ENCODE measurements at places on chromosomes 13 and 19.

GRCh38 chr13:27924529-27925141 lies 4.8 kb downstream of the PDX1 start:
- no peak for DNase-seq

DNA sequence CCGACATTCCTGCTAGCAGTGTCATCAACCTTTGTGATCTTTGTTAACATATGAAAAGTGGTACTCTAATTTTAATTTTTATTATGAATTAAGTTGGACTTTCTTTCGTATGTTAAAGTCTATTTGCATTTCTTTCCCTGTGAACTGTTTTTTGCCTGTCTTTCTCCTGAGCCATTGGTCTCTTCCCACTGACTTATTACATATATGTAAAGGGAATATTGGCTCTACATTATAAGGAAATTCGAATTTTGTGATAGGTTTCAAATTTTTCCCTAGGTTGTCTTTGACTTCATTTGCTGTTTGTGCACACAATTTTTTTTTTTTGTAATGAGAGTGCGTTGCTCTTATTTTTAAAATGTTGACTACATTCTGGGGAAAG lies 442 bp upstream of the CDC16 start:
- no peak for DNase-seq

- DNase-seq: no peak
Observed at GRCh38 chr13:29117663-29118062, 297.5 kb downstream of the MTUS2 start.

GRCh38 chr13:110566171-110566570 lies 4.6 kb upstream of the RAB20 start:
- DNase-seq: no peak

DNA sequence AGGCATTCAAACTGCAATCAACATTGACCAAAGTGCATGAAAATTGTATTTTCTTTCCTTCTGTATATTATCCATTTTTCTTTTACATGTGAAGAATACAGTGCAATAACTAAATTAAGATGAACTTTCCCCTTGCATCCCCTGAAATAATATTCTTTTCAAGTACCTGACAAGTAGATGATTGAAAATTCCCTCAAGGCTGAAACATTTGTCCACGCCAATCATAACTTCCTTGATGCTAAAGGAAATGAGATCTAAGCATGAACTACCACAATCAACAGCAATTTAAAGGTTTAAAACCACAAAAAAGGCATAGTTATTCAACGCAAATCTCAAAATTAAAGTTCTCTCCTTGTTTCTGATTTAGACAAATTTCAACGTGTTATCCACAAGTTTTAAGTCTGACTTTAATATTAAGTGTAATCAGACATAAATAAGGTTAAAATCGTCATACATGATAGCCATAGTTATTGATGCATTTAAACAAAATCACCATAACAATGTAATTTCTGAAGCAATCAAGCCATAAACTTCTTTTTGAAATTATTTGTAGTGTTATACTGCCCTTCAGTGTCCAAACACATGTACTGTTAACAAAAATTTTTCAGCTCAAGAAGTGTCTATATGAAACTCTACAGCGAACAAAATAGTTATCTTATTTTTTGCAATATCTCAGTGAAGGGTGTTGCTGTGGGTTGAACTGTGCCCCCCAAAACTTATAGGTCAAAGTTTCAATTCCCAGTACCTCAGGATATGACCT lies 169.5 kb downstream of the DCLK1 start:
- DNase-seq: no peak

DNA sequence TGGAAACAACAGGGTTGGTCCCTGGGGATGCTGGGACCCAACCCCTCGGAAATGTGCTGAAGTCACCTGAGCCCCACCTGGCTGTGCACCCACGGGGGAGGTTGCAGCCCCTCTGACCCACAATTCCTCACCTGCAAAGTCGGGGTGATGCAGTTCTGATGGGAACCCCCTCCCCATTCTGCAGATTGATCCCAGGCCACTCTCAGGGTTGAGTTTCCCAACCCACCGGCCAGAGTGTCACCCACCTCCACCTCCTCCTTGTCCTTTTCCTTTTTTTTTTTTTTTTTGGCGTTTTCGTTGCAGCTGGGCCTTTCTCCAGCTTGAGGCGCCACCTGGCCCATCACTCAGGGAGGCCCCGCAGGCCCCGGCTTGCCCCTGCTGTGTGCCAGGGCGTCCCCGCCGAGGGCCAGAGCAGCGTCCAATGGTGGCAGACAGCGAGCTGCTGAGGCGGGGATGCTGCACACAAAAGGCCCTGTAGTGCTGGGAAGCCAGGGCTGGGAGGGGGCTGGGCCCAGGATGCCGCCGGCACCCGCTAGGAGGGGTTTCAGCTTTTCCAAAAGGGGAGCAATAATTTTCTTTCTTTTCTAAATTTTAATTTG lies 4.6 kb downstream of the PIK3R2 start:
- peak; percentile 62 for DNase-seq

DNA sequence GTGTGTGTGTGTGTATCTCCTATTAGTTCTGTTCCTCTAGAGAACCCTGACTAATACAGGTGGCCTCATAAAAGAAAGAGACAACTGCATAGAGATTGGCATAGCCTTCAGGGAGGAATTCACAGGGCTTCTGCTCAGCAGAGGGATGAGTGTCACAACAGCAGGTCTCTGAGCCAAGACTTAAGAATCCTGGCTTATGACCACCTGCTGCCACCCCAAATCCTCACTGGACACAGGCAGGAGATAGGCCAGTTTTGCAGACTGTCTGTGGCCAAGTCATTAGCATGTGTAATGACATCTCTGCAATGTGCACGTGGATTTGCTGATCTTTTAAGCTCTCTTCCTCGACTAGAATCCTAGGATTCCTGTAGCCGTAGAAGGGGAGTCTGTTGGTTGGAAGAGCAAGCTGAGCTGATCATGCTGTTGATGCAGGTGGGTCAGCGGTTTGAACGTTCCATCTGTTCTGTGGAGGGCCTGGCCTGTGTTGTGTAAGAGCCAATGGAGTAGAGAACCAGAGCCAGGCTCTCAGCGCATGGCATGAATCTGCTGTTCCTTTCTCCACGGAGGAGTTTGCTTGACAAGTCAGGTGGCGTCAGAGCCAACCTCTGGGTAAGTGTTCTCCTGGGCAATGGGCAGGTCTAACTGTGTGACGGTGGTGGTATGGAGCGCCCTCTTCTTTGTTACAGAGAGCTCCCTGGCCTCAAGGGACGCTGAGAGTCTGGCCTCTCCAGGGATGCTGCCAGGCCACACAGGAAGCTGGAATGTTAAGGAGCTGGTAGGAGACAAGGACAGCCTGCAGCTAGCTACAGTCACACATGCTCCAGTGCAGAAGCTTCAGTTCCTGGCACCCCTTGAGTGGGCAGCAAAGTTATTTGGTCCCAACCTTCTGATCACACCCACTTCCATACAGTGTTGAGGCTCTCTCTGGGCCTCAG lies 503.1 kb downstream of the FOXO1 start:
- peak; percentile 79 for DNase-seq

DNA sequence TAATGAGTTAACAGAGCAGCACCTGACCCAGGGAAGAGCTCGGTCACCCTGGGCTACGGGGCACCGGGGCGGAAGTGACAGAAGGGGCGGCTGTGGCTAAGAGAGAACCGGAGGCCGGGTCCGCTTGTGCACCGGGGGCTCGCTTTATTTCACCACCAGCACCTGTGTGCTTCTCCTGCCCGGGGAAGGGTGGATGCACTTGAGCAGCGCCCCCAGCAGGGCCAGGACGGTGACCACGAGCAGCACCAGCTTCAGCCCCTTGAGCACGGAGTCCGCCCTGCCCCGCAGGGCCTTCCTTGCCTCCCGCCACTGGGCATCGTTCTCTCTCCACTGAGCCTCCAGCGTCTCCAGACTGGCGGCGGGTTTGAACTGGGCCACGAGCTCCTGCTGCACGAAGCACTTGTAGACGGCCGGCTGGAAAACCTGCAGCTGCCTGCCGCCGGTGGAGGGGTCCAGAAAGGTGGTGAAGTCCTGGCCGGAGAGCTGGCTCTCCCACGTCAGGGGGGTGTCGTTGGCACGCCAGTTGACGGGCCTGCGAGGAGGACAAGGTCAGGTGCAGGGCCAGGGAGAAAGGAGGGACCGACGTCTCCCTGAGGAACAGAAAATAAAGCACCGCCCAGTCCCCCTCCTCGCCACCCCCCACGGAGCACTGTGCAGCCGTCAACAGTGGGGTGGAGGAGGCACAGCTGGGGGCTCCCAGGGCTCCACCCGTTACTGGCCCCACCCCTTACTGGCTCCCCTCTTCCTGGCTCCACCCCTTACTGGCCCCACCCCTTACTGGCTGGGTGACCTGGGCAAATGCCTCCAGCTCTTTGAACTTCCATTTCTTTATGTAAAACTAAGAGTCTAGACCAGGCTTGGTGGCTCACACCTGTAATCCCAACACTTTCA lies 3.6 kb downstream of the FAM187B start:
- no peak for DNase-seq

DNA sequence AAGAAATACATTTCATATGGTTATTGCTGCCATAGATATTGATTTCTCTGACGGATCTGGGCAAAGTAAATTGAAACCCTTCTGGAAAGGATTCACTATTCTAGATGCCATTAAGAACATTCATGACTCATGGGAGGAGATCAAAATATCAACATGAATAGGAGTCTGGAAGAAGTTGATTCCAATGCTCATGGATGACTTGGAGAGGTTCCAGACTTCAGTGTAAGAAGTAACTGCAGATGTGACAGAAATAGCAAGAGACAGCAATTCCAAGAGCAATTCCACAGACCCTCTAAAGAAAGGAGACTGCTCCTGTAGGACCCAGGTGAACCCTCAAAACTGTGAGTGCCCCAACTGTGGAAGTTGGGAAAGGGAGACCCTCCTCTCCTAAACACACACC lies 30.9 kb upstream of the KCTD12 start:
- DNase-seq: no peak

DNA sequence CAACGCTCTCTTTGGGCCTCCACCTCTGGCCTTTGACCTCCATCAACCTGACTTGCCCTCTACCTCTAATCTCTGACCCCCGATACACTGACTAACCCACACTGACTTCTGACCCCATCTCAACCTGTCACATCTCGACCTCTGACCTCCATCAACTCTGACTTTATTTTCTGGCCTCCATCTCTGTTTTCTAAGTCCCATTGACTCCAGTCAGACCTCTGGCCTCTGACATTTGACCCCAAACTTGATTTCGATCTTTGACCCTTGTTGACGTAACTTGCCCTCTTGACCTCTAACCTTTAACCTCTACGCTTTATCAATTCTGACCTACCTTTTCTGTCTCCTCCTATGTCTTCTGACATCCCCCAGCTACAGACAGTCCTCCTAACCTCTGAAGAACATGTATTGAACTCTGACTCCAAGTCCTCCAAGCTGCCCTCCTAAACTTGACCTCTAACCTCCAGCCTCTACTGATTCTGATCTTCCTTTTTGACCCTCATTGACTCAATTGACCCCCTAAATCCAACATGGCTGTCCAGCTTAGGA lies 780 bp downstream of the ACP4 start:
- peak; percentile 55 for DNase-seq

GRCh38 chr19:43782311-43782660 lies 1.5 kb upstream of the KCNN4 start:
- DNase-seq: no peak

DNA sequence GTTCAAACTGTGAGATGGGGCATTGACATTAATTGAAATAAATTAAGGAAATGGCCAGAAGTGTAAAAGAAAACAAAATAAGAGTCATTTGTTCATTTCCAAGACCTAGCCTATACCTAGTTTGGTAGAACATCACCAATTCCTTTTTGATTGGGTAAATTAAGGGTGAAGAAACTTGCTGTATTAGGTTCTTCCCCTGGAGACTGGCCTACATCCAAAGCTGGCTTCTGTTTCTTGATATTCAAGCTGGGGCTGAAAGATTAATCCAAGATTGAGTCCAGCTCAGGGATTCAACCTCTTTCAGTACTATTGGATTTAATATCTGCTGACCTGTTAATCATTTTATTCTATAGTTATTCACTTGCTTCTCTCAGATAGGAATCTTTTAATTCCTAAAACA lies 183.2 kb downstream of the GPC6 start:
- no peak for DNase-seq

GRCh38 chr13:51041126-51041525 lies 69.9 kb downstream of the C13orf42 start:
- DNase-seq: no peak

DNA sequence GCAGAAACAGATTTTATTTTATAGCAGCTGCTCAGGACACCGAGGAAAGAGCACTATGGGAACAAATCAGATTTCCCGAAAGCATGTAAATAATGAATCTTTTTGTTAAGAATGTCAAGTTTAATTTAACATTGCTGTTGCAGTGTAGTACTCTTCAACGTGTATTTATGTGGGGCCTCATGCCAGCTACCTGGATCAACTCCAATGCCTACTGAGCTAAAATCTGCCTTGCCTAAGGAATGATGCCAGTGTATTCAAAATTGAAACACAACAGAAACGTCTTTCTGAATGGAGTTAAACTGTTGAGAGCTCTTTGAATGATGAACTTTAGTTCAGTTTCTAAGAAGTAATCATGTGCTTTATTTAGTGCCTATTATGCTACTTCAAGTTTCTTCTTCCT lies 1379.8 kb upstream of the ATXN8OS start:
- DNase-seq: peak; percentile 0

GRCh38 chr13:102318233-102318632 lies 83.6 kb downstream of the FGF14 start:
- no peak for DNase-seq

DNA sequence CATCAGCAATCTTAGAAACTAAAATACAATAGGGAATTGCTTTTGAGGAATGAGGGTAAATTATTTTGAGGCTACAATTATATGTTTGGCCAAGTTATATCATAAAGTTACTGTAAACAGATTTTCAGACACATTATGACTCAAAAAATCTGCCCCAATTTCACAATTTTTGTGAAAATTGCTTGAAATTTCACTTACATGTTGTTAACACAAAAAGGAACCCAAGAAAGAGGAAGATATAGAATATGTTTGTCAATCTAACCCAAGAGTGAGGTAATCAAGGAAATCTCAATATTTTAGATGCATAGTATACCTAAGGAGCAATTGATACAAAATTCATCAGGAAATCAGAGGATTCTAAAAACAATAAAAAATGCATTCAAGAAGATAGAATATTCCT lies 73.9 kb upstream of the FNDC3A start:
- no peak for DNase-seq

- DNase-seq: no peak
Observed at GRCh38 chr13:45297456-45298205, 43.4 kb downstream of the TPT1 start.

DNA sequence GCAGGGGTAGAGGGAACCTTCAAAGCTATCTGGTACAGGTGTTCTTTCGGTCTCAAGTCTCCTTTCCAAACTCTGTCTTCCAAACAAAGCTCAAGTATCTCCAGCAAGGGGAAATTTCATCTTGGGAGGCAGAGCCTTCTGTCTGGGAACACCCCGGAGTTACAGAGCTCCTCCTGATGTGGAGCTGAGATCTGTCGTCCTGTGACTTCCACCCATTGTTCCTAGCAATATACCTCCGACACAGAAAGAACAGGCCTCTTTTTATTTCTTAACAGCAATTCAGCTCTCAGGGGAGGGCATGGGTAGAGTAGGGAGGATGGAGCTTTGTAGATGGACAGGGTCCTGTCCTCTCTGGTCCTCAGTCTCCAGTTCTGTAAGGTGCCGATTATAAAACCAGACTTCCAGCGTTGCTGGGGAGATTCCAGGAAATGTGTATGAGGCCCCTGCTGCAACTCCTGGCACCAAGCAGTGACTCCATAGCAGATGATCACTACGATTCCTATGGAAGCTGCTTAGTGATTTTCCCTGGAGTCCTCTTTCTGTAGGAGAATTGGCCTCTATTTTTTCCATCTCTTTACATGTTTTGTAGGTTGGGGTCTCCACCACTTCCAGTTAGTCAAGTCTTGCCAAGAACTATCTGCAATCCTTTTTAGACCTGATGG lies 56.0 kb upstream of the ARGLU1 start:
- DNase-seq: peak; percentile 25

Data from lung (tissue), 17 donors.